ENCODE measurements at places on chromosomes 5 and 9. TPM values are rescaled to one million over a fixed set of nuclear protein-coding genes. Genes with fewer than 3 reads are reported as not detected.

The NR4A3 gene
- total RNA-seq: 0.13 TPM

The FYB1 gene
- total RNA-seq: 0.46 TPM

GRCh38 chr5:137563646-137564397, 64.7 kb upstream of the SPOCK1 start:
- no peak overlapping the region for H3K4me3 ChIP-seq
- DNase-seq: no peak
- no peaks in the 10 kb centered on the region for H3K4me1 ChIP-seq
- H3K27me3 ChIP-seq: no peaks in the 10 kb centered on the region
- no peaks in the 10 kb centered on the region for H3K36me3 ChIP-seq

DNA sequence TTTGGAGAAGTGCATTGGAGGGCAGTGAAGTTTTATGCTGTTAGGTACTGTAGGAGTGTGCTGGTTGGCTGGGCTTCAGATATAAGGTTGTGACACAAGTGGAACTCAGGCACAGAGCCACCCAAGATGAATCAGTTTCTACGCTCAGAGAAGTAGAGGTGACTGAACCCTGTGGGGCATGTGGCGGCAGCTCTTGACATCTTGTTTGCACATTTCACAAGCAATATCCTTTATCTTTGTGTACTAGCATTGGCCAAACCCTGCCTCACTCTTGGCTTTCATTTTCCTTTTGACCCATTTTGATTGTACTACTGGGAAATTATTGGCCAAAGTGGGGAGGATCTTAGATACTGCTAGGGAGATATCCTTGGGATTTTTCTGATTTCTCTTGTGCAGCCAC, 110.0 kb downstream of the PSAT1 start:
- DNase-seq: no peak
- H3K4me3 ChIP-seq: no peak overlapping the region
- H3K27ac ChIP-seq: no peak overlapping the region
- no peaks in the 10 kb centered on the region for H3K27me3 ChIP-seq

DNA sequence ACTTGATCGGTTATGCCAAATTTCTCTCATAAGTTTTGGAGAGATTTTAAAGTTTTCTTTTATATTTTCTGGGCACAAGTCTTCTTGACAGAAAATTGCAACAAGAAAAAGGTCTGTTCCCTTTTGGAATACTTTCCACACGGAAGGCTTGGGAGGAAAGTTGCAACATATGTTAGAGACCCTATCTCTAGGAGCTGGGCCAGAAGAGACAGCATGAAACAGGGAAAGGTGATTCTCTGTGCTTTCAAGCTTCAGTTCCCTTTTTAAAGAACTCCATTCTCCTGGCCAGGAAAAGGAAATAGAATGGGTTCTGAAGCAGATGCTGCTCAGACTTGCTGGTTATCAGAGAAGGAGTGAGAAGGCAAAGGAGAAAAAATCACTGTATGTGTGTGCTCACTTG, 368.3 kb downstream of the SPATA31D1 start:
- no peaks in the 10 kb centered on the region for H3K27me3 ChIP-seq
- no peaks in the 10 kb centered on the region for H3K4me1 ChIP-seq
- H3K27ac ChIP-seq: no peak overlapping the region
- no peak for DNase-seq
- no peak overlapping the region for H3K4me3 ChIP-seq

The SPATA31C2 gene
- total RNA-seq: not detected

DNA sequence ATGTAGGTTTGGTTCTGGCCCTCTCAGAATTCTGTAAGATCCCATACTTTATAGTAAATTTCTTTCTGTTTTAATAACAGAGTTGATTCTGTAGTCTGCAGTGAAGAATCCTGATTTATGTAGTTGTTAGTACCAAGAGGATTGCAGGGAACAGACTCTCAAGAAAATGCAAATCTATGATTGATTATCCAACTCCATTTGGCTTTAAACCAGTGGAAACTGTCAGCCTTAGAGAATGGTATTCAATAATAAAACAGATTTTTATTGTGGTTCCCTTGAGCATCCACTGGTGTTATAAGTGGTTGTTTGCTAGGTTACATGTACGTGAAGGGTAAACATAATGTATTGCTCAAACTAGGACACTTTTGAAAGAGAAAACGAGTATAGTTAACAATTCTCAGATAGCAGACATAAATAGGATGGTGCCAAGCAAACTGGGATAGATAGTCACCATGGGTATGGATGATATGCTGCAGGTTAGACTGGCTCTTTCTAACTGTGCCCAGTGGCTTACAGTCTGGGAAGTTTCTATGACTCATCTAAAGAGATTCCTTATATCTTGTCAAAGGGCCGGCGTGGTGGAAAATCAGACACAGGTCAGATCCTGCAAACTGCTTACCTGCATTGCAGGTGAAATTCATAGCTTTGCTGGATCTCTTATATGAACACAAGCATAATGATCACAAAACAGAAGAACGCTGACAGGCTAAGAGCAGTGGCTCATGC, 41.7 kb upstream of the RPS23 start:
- no peak overlapping the region for H3K4me3 ChIP-seq
- H3K36me3 ChIP-seq: no peaks in the 10 kb centered on the region
- no peak overlapping the region for H3K27ac ChIP-seq
- peaks cover 5% of the 10 kb centered on the region for H3K27me3 ChIP-seq
- no peak for DNase-seq

The ATG12 gene
- 52.0 TPM for total RNA-seq

The MAMDC2 gene
- 1.5 TPM for total RNA-seq

DNA sequence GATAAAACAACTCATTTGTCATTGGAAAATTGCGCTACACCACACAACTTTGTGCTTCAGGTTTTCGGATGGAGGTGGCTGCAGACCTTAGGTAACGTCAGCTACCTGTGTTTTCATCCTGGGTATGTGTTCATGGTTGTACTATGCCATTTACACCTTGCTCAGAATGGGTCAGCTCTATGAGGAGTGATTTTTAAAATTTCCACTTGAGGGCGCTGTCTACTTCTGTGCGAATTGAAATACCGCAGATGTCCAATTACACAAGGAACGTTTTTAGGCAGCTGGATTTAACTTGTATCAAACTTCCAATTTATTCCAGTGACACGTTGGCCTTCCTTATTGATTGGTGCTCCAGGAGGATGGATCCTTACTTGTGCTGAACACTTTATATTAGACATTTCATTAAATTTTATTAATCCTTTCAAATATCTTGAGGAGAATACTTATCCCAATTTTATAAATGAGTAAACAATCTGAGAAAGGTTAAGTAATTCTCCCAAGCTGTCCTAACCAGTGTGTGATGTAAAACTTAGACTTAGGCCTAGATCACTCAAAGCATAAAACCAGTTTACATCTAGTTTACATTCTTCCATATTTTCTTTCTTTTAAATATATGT, 23.4 kb downstream of the DMRTA1 start:
- H3K4me3 ChIP-seq: no peak overlapping the region
- no peak overlapping the region for H3K27ac ChIP-seq
- no peaks in the 10 kb centered on the region for H3K4me1 ChIP-seq

DNA sequence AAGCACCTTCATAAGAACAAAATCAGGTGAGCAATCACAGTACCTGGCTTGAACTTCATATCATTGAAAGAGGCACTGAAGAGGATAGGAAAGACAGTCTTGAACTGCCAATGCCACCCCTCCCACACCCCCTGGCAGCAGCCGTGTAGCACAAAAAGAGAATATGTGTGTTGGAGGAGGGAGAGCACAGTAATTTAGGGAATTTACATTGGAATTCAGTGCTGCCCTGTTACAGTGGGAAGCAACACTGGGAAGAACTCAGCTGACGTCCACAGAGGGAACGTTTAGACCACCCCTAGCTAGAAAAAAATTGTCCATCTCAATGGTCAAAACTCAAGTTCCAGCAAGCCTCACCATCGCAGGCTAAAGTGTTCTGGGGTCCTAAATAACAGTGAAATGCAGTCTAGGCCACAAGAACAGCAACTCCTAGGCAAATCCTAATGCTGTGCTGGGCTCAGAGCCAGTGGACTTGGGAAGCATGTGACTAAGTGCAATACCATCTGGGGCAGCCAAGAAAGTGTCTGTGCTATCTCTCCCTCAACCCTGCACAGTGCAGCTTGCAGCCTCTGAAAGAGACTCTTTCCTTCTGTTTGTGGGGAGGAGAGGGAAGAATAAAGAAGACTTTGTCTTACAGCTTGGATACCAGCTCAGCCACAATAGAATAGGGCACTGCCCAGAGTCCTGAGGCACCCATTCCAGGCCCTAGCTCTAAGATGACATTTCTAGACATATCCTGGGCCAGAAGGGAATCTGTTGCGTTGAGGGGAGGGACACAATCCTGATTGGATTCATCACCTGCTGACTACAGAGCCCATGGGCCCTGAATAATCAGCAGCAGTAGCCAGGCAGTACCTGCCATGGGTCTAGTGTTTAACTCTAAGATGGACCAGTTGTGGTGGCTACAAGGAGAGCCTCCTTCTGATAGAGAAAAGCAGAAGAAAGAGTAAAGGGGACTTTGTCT, 62.1 kb upstream of the VLDLR start:
- H3K36me3 ChIP-seq: no peaks in the 10 kb centered on the region
- no peak overlapping the region for H3K4me3 ChIP-seq
- H3K27ac ChIP-seq: no peak overlapping the region
- H3K27me3 ChIP-seq: no peaks in the 10 kb centered on the region

The TAF11L5 gene
- total RNA-seq: not detected

The QRFP gene
- total RNA-seq: not detected

The FOXD4L6 gene
- not detected for total RNA-seq

The INPP5E gene
- total RNA-seq: 14.1 TPM

The FAM219A gene
- 38.6 TPM for total RNA-seq

DNA sequence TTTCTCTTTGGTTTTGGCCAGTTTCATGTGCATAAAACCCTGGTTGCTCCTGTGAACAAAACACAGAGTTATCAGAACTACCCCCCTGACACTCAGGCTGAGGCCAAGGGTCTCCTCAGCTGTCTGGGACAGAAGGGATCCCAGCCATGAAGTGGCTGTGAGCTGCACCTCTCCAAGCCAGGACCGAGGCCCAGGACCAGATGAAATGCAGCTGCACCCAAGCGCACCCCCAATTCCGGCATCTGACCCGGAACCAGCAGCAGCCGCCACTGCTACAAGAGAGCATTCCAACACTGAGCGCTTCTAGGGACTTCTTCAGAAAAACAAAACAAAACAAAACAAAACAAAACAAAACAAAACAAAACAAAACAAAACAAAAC, 16.0 kb upstream of the SLC25A51 start:
- H3K4me1 ChIP-seq: peaks cover 28% of the 10 kb centered on the region
- H3K4me3 ChIP-seq: no peak overlapping the region
- H3K36me3 ChIP-seq: no peaks in the 10 kb centered on the region
- H3K27ac ChIP-seq: no peak overlapping the region

DNA sequence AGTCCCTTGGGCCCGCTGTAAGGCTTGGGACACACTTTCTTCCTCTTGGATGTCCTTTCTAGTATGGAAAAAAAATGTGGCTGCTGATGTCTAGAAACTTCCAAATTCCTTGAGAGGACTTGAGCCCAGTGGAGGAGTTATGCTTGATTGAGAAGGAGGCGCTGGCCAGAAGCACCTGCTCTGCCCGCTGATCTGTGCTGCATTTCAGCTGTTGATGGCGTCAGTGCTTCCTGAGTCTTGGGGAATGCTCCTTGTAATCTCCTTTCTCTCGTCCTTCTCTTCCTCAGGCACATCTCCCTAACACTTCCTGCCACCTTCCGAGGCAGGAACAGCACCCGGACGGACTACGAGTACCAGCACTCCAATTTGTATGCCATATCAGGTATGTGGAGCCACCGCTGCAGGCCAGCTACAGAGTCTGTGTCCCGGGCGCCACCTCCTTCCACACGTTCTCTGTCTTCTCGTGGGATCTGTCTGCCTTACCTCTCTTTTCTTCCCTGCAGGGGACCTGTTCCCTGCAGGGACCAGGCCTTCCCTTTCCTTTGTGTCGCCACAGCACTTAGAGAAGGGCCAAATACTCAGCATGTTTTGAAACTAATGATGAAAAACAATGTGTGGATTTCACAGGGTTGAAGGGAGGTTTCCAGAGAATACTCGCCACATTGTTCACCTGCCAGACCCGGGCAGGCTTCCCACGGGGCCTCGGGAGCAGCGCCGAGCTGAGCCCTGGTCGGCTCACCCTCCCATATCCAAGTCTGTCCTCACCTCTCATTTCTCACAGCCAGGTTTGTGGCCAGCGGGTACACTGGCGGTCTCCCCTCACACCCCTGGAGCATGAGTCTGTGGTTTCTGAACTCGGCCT, 95.2 kb downstream of the MVB12B start:
- no peak for DNase-seq
- no peak overlapping the region for H3K4me3 ChIP-seq
- H3K4me1 ChIP-seq: peaks cover 3% of the 10 kb centered on the region
- H3K27ac ChIP-seq: no peak overlapping the region
- H3K36me3 ChIP-seq: no peaks in the 10 kb centered on the region

DNA sequence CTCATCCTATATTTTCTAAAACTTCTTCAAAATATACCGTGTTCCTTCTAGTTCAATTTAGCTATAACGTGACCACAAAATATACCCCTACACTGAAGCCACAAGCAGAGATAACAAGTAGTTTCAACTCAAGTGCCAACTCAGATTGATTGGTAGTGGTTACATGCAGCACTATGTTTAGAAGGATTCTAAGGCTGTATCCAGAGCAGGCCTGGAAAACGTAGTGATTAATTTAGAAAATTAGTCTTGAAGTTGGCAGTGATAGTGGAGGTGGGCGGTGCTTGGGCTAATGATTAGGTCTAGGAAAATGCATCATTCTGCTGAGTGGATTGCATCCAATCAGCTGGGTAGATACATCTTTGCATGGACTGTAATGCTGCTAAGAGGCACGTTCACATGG, 61.5 kb downstream of the MAMDC2 start:
- no peaks in the 10 kb centered on the region for H3K4me1 ChIP-seq
- H3K36me3 ChIP-seq: no peaks in the 10 kb centered on the region
- no peaks in the 10 kb centered on the region for H3K27me3 ChIP-seq

The CARD6 gene
- total RNA-seq: 0.49 TPM

- no peaks in the 10 kb centered on the region for H3K4me1 ChIP-seq
- H3K27ac ChIP-seq: no peak overlapping the region
- peaks cover under 1% of the 10 kb centered on the region for H3K27me3 ChIP-seq
- DNase-seq: no peak
These were observed 24.4 kb downstream of the CYFIP2 start for GRCh38 chr5:157290156-157290980.

- DNase-seq: no peak
- H3K4me1 ChIP-seq: no peaks in the 10 kb centered on the region
- no peaks in the 10 kb centered on the region for H3K36me3 ChIP-seq
- no peak overlapping the region for H3K27ac ChIP-seq
- H3K27me3 ChIP-seq: no peaks in the 10 kb centered on the region
- no peak overlapping the region for H3K4me3 ChIP-seq
These were observed 24.7 kb downstream of the ERP44 start for GRCh38 chr9:100074093-100074492.

GRCh38 chr9:34253460-34253837, 74.6 kb downstream of the UBAP1 start:
- peaks cover 8% of the 10 kb centered on the region for H3K36me3 ChIP-seq
- H3K4me3 ChIP-seq: no peak overlapping the region
- no peak overlapping the region for H3K27ac ChIP-seq
- H3K4me1 ChIP-seq: peaks cover 21% of the 10 kb centered on the region
- DNase-seq: no peak
